AG04449 (cell line): ENCODE measurements at places on chromosomes 3 and 15.
A peak's percentile ranks its signal among the peaks of the same experiment; 100 is the strongest.

- DNase-seq, result no peak
Measured at GRCh38 chr3:46876313-46877300, 914 bp upstream of the PTH1R start.

GRCh38 chr3:151276687-151277042 is 1.7 kb downstream of the P2RY14 start:
- no peak for DNase-seq

DNA sequence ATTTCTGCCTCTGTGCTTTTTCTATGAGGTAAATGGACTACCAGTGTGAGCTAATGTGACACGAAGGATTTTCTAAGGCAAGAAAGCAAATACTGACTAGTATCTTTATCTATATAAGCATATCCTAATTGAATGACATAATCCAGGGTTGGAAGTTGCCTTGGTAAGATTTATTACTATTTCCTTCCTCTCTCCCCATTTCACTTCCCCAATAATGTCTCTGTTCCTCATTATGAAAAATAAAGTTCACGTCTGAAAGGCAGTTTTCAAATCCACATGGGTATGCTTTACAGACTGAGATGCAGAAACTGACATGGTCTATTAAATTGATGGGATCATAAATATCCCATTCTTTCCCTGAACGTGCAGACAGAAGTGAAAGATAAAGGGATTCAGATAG is 86.0 kb downstream of the DTWD1 start:
- no peak for DNase-seq

DNA sequence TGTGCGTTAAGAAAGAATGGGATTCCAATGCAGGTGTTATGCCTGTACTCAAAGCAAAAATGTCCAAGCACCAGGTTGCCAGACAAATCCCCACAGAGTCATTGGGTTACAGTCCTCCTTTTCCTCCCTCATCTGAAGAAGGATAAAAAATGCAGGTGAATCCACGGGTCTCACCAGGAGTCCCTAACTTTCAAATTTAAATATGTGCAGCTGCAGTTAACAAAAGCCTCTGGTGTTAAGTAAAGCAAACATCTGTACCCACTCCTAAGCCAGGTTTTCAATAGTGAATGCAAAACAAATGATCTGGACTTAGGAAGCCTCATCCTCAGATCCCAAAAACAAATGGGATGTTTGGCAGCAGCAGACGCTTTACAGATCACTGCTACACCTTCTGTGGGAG is 70.4 kb upstream of the SETMAR start:
- DNase-seq, result no peak

GRCh38 chr3:65080432-65080831 is 392.6 kb upstream of the ADAMTS9 start:
- DNase-seq, result no peak

DNA sequence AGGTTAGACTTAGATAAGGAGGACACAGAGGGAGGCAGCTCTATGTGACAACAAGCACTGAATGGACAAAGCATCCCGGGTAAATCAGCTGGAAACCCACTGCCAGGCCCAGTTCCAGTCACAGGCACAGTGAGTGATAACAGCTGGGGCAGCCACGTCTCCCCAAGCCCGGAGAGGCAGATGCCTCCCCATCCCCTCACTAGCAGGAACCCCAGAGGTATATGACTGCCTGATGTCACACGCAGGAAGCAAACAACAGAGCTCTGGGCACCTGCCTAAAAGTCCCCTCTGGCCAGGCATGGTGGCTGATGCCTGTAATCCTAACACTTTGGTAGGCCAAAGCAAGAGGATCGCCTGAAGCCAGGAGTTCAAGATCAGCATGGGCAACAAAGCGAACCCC is 18.2 kb downstream of the C15orf62 start:
- DNase-seq, result no peak

GRCh38 chr3:26838026-26838425 is 215.5 kb downstream of the LRRC3B start:
- no peak for DNase-seq

GRCh38 chr3:15007681-15008141 is 57.4 kb downstream of the MRPS25 start:
- DNase-seq, result peak; percentile 87

DNA sequence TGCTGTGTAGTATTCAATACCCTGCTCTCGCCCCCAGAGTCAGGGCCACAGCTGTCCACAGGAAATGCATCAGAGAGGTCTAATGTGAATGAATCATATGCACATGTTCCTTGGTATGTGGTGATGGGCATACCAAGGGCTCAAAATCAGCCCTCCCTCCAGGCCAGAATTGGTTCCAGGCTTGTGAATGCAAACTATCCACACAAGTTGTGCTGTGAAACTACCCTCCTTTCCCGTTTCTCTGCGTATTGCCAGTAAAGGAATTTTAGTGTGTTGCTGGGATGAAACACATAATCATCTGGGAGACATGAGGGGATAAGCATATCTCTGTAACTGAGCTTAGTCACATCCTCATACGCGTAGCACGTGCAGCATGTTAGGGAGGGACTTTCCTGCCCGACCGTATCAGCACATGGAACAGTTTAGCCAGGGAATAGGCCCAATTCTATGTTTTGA is 9.2 kb upstream of the MME start:
- DNase-seq, result peak; percentile 99

DNA sequence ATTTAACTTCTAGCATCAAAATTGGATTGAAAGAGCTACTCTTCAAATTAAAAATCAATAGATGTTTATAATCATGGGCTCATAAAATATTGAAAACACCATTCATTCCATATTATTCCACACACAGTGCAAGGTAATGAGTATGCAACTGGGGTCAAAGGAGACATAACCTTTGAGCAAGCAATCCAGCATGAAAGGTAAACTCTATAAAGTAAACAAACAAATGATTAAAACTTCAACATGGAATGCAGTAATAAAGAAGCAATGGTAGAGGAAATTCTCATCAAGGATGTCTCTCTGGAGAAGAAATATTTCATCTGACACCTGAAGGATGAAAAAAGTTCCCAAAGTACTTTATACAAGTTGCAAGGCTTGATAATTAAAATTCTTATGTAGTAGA is 25.8 kb downstream of the MECOM start:
- no peak for DNase-seq

DNA sequence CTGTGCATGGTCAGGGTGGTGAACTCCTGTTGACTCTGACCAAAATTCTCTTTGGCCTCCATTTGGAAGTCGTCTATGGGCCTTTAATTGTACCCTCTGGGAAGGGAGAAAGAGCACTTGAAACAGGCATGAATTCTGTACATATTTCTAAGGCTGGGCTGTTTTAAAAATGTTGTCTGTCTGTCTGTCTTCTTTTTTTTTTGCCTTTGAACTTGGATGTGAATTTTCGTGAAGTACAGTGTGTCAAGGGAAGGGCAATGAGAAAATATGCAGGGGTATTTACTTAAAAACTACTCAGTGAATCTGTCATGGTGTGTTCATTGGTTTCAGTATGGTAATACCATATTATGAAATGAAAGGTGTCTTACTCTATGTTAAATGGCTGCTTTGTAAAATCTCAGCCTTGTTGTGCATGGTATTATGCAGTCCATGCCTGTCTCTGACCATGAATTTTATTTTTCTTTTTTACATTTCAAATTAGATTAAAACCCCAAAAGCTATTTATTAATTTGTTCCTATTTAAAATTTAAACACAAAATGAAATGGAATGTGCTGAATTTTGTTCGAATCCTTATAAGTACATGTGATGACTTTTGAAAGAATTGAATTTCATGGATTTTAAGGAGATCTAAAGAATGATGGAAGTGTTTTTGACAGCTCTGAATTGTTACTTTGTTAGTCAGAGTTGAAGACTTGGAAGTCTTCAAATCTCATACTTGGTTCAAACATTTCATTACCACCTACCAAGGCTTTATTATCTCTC is 51.1 kb downstream of the RARB start:
- no peak for DNase-seq

- no peak for DNase-seq
Measured at GRCh38 chr3:131387796-131388489, 6.4 kb downstream of the NUDT16 start.

DNA sequence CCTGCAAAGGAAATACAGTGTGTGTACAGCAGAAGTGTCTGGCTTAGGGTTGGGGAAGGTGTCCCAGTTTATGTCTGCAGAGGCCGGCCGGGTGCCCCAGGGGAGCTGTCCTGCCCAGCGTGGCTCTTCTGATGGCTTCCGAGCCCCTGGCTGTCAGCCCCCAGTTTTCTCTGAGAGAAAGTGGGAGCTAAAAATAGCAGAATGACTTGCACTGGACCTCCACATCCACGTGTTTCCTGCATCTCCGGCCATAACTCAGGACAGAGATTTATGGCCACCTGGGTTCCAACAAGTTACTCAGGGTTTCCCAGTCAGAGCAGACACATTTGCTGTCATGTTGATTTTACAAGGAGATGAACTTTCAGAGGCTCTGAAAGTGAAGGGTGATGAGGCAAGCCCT is 192.0 kb downstream of the ATP10A start:
- no peak for DNase-seq

- no peak for DNase-seq
Measured at GRCh38 chr3:4988983-4989834, 10.0 kb downstream of the BHLHE40 start.

DNA sequence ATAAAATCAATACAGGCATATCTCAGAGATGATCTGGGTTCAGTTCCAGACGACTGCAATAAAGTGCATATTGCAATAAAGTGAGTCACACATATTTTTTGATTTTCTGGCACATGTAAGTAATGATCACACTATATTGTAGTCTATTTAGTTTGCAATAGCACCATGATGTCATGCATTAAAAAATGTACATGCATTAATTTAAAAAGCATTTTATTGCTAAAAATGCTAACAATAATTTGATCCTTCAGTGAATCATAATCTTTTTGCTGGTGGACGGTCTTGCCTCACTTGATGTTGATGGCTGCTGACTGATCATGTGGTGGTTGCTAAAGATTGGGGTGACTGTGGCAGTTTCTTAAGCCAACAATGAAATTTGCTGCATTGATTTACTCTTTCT is 511.1 kb downstream of the OTOL1 start:
- DNase-seq, result no peak

DNA sequence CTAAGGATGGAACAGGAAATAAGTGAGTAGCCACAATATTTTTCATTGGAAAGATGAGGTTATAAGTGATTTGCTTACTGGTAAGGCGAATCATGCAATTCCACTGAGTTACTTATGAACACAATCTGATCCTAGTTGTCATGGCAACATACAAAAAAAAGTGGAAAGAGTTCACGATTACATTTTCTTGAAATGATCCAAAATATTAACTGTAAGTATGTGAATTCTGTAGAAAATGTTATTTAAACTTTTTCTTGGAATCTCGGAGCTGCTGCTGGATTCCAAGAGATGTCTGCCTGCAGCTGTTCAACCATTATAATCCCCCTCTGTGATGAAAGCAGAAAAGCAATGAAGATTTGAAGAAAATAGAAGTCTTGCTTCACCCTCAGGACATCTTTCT is 120.5 kb downstream of the KBTBD8 start:
- DNase-seq, result no peak

GRCh38 chr3:35921718-35922117 is 282.4 kb downstream of the ARPP21 start:
- no peak for DNase-seq

- no peak for DNase-seq
Measured at GRCh38 chr15:70761046-70761445, 2.3 kb downstream of the UACA start.

- DNase-seq, result no peak
Measured at GRCh38 chr3:119912220-119912619, 130.3 kb downstream of the NR1I2 start.
